ENCODE measurements at places on chromosomes 6 and 20.

GRCh38 chr20:22525069-22525820 lies 59.1 kb downstream of the FOXA2 start:
- no peak for DNase-seq

GRCh38 chr6:41914869-41915530 lies 5.9 kb downstream of the MED20 start:
- no peak for DNase-seq

DNA sequence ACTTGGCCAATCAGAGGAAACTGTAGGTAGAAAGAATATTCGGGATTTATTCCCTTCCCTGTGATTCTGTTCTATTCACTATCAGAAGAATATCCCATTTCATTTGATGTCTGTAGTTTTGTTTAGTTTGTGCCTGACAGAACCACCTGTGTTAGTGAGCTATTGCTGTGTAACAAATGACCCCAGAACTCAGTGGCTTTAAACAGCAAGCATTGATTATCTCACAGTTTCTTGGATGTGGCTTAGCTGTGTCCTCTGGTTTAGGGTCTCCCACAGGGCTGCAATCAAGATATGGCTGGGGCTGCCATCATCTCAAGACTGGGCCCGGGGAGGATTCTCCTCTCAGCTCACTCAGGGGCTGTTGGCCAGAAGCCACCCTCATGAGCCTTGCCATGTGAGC lies 143.7 kb downstream of the ZDHHC14 start:
- no peak for DNase-seq

DNA sequence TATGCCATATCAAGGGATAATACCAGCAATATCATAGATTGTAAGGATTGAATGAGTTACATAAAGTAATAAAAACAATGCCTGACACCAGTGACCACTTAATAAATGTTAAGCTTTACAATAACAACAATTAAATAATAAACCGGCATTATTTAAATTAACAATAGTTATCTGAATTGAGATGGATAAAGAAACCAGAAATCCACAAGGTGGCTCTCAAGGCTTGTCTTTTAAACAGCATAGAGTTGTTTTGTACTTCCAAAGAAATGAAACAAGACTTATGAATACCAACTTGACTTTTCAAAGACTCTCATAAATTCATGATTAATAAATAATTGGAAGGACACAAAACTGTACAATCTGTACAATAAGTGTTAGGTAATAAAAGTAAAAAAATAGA lies 203.1 kb downstream of the ASCC3 start:
- DNase-seq: no peak

- DNase-seq: no peak
These were observed 53.6 kb upstream of the FANCE start for GRCh38 chr6:35398526-35398925.

GRCh38 chr6:113953346-113953745 lies 17.6 kb downstream of the HDAC2 start:
- no peak for DNase-seq
